ENCODE measurements at places on chromosomes 13 and 19. TPM values are rescaled to one million over a fixed set of nuclear protein-coding genes. Genes with fewer than 3 reads are reported as not detected.

DNA sequence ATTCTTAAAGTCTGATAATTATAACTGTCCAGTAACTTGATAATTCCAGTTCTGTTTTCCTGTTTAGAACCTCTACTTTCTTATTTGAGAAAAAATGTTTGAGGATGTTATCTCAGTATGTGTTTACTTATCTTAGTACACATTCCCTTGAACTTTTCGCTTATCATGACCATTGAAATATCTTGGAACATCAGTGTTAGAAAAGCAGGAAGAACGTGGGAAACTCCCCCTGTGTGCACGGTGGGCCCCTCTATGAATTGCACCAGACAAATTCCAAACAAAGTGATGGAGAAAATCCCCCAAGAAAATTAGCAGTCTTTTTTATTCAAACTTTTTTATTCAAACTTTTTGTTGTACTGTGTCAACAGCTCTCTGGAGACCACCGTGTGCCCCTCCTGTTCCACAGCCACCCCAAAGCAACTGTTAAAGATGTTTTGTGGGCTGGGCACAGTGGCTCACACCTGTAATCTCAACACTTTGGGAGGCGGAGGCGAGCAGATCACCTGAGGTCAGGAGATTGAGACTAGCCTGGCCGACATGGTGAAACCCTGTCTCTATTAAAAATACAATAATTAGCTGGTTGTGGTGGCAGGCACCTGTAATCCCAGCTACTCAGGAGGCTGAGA lies 78.3 kb upstream of the PEG3 start:
- DNase-seq = no peak

DNA sequence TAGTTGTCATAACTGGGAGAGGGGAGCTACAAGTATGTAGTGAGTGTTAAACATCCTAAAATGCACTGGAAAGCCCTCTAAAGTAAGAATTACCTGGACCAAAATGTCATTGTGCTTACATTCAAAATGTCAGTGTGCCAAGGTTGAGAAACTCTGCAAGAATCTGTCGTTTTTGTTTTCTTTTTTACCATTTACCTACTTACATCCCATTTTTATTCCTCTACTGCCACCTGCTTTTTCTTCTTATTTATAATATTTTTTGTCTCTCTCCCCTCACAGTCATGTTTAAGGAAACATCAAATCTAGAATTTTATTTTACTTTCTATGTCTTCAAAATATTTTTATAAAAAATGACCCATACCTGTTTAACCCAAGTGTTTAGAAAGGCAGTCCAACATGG lies 226.4 kb downstream of the PCDH17 start:
- DNase-seq = no peak

DNA sequence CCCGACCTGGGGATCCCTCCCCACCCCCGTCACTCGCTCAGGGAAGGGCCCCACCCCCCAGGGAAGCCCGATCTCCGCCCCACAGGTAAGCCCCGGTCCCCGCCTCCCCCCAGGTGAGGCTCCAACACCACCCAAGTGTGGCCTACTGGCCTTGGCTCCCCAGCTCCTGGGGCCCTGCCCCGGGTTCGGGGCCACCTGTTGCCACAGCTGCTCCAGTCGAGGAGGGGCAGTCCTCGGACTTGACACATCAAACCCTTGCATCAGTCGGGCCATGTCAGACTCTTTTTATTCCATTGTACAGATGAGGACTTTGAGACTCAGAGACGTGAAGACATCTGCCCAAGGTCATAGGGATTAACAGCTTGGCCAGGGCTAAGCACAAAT lies 512 bp downstream of the CC2D1A start:
- DNase-seq = no peak

The IGFL3 gene
- not detected for total RNA-seq

Measured in left lobe of liver (tissue), 2 donors.